Neural crest cell (in vitro differentiated cells): ENCODE measurements at places on chromosomes 3 and 15. TPM values are rescaled to one million over a fixed set of nuclear protein-coding genes. Genes with fewer than 3 reads are reported as not detected.
A peak's percentile ranks its signal among the peaks of the same experiment; 100 is the strongest.

Gene IQCF5
- not detected in 2 replicates for total RNA-seq

Gene CPNE4
- 16.1 and 18.1 TPM in 2 replicates for total RNA-seq

Gene GPR62
- 0.18 and 0.23 TPM in 2 replicates for total RNA-seq

Gene ZXDC
- 34.3 and 34.7 TPM in 2 replicates for total RNA-seq

Gene SLC35G2
- 5.8 and 6.0 TPM in 2 replicates for total RNA-seq

DNA sequence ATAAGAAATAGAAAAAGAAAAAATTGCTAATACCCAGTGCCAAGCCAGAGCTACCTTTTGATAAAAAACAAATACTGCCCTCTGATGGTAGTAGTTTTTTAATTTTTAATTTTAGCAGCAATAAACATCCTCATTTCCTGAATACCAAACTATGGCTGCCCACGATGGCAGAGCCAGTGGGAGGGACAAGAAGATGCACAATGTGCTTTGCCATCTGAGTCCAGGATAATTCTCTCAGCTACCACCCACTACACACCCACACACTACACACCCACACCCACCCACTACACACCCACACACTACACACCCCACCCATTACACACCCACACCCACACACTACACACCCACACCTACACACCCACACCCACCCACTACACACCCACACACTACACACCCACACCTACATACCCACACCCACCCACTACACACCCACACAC lies 17.8 kb downstream of the CEP19 start:
- H3K4me1 ChIP-seq = no peaks in the 10 kb centered on the region
- H3K4me3 ChIP-seq = no peak overlapping the region
- no peaks in the 10 kb centered on the region for H3K27me3 ChIP-seq
- DNase-seq = no peak
- no peaks in the 10 kb centered on the region for H3K36me3 ChIP-seq

Gene PRR20G
- total RNA-seq = not detected in 2 replicates

DNA sequence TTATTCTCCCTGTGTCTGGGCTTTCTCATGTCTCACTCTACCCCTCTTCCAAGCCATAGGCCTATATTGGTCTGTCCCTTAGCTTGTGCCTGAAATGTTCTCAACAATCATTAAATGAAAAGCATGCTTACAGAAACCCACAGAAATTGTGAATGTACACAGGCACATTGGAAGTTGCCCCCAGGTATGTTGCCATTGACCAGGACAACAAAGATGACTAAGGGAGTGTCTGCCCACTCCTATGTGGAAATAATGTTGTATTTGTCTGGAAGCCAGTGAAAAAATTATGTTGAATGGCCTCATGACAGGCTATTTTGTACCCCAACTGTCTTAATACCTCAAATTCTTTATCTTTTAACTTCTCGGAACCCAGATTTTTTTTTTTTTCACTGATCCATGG lies 102.0 kb downstream of the TPRG1 start:
- no peak for DNase-seq
- no peaks in the 10 kb centered on the region for H3K27me3 ChIP-seq
- no peaks in the 10 kb centered on the region for H3K4me1 ChIP-seq
- H3K4me3 ChIP-seq = no peak overlapping the region
- no peak overlapping the region for H3K27ac ChIP-seq

GRCh38 chr15:31483053-31483985 lies 156.7 kb downstream of the KLF13 start:
- no peak overlapping the region for H3K4me3 ChIP-seq
- peaks cover 62% of the 10 kb centered on the region for H3K27me3 ChIP-seq
- H3K4me1 ChIP-seq = peaks cover 4% of the 10 kb centered on the region
- DNase-seq = no peak

Gene TMEM212
- not detected in 2 replicates for total RNA-seq

- H3K27ac ChIP-seq = no peak overlapping the region
- H3K4me3 ChIP-seq = no peak overlapping the region
- H3K4me1 ChIP-seq = no peaks in the 10 kb centered on the region
- DNase-seq = no peak
Observed at GRCh38 chr3:135869439-135870105, 96.0 kb upstream of the PPP2R3A start.

DNA sequence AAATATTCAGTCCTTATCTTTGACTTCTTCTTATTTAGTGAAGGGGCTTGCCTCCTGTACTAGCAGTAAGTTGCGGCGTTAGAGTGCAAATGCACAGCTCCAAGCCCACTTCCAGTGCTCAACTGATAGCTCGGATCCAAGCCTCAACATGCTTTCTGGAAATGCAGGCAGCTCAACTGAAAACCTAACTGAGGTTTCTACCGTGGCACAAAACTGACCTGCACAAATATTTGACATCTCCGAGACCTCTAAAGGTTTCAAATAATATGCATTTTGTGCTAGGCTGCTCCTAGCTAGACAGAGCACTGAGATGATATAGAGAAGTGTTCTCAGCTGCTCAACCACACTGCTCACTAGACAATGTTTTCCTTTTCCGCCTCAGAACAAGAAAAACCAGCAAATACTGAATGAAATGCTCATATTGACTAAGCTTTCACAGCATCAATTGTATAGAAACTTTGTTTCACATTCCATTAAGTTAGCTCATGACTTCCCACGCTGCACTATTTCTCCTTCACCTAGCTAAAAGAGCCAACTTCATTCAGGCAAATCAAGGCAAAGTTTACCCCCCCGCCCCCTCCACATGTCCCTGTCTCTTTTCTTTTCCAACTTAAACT lies 822 bp downstream of the ZNF385D start:
- no peaks in the 10 kb centered on the region for H3K36me3 ChIP-seq
- H3K27me3 ChIP-seq = peaks cover 35% of the 10 kb centered on the region
- H3K4me1 ChIP-seq = peaks cover 25% of the 10 kb centered on the region
- peak overlapping the region; percentile 88 for H3K4me3 ChIP-seq
- no peak for DNase-seq

Gene WHAMM
- total RNA-seq = 5.8 and 6.3 TPM in 2 replicates

Gene GAP43
- total RNA-seq = 41.8 and 42.9 TPM in 2 replicates
